Stimulated activated CD4-positive, alpha-beta T cell treated with anti-CD3 and anti-CD28 coated beads, Interleukin-1b, Interleukin-23, amount 100 ng/mL, for 1 hour (primary cell): ENCODE measurements at places on chromosomes 11 and 22.

GRCh38 chr11:104876861-104877431 lies 21.3 kb downstream of the CASP12 start:
- no peak for DNase-seq

- DNase-seq = no peak
These were observed 9.7 kb downstream of the CD5 start for GRCh38 chr11:61111786-61112517.

- no peak for DNase-seq
These were observed 40.6 kb downstream of the RAB30 start for GRCh38 chr11:83031127-83031526.

GRCh38 chr11:105202422-105202821 lies 62.9 kb upstream of the CARD18 start:
- no peak for DNase-seq

DNA sequence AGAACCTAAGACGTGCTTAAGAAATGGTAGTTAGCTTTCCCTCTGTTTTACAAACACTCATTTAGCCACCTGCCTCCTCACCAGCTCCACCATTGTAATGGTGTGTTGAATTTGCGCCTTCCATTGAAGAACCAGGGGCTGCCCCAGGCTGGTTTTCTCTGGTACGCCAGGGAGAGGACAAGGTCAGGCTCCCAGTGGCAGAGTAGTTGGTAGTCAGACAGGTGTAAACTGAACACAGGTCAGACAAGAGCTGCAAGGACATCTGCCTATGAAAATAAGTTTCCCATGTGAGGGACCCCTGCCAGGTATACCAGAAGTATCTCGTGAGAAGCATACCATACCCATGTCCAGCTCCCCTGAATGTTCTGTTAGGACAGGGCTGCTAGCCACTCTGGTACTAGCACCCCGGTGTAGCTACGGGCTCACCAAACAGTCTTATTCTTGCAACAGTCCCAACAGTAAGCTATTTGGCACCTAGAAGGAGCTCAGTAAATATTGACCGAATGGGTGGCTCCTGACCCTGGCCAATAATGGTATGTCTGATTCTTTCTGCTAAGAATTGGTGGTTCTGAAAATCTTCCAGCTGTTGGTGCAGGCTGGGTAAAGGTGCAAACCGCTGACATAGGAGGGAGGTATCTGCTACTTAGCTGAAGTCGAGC lies 359.0 kb downstream of the LARGE1 start:
- DNase-seq = no peak

- no peak for DNase-seq
These were observed 26.7 kb upstream of the PRSS23 start for GRCh38 chr11:86773513-86774252.

DNA sequence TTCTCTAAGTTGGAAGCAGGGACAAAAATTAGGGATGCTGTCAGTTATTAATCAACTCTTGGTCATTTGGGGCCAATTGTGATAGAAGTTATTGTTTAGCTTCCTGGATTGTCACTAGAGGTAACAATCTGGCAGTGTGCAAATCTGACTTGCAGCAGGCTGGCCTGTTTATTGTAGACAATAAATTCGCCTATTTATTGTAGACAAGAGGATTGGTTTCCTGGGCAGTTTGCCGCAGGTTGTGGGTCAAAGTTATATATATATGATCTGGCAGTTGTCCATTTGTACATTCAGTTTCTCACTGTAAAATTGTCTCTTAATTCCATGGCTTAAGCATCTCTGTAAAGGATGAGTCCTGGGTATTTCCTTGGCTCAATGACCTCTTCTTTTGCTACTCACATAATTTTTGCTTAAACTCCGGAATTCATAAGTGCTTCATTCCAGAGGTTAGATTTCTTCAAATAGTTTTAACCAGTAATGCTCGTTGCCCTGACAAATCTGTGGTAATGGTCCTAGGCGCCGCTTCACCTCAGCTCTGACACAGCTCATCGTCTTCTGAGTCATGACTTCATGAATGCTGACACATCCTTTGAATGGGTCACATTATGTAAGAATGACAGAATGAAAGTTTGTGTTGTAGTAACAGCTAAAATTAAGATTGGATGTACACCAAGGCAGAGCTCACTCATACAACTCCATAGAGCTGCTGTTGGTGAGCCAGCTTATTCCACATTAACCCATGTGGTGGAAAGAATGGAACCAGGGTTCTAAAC lies 7.8 kb upstream of the MMP3 start:
- no peak for DNase-seq

DNA sequence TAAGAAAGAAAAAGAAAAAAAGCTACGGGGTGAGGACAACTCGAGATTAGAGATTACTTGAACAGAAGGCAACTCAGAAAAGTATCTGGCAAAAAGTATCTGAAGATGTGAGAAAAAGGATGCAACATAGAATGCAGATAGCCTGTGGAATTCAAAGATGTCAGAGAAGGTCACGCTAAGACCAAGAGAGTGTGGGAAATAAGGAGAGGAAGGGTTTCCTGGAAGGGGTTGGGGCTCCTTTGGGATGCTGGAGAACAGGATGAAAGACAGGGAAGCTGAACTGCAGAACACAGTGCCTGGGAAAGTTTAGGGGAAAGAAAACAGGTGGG lies 1.2 kb downstream of the GUCY1A2 start:
- no peak for DNase-seq

DNA sequence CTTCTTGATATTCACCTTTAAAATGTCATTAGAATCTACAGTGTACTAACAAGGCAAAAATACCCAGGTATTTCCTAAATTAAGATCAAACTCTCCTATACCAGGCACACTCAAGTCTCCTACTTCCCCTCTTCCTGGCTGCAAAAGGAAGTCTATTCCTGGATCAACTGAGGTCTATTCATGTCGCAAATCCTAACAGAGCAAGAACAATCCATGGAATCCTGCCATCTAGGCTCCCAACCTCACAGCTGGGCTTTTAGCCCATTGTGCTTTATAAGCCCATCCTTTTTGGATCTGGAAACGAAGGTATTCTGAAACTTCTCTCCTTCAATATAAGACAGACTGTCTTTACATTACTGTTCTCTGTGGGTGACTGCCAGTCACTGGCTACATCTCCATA lies 161.8 kb downstream of the SOX6 start:
- DNase-seq = no peak

- no peak for DNase-seq
These were observed 99.0 kb downstream of the CASP12 start for GRCh38 chr11:104799251-104799650.

DNA sequence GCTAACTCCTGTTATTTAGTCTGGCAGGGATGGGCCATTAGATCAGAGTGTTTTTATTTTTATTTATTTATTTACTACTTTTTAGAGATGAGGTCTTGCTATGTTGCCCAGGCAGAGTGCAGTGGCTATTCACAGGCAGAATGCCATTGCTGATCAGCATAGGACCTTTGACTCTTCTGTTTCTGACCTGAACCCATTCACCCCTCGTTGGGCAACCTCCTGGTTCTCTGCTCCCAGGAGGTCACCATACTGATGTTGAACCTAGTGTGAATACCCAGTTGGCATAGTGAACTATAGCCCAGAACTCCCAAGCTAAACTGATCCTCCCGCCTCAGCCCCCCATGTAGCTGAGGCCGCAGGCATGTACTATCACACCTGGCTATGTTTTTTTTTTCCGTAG lies 16.5 kb upstream of the CECR2 start:
- no peak for DNase-seq

DNA sequence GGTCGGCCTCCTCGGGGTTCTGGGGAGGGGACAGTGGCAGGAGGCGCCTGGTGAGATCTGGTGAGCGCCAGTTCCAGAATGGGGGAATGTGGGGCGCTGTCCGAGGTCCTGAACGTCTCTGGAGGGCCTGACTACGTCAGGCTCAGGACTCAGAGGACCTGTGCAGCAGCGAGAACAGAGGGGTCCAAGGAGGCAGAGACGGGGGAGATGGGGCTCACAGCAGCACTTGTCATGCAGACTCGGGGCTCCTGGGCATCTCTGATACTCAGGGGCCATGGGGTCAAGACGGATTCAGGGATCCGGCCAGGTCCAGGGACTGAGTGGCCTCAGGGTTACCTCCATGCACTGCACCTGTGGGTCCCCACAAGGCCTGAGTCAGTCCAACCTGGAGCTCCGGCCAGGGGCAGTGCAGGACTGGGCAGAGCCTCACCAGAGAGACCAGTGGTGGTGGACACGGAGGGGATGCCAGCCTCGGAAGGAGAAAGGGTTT lies 92.2 kb downstream of the BRD1 start:
- no peak for DNase-seq
